Cerebellar nuclear complex (tissue), 1 donor: ENCODE measurements at places on chromosomes 3 and 15.

DNA sequence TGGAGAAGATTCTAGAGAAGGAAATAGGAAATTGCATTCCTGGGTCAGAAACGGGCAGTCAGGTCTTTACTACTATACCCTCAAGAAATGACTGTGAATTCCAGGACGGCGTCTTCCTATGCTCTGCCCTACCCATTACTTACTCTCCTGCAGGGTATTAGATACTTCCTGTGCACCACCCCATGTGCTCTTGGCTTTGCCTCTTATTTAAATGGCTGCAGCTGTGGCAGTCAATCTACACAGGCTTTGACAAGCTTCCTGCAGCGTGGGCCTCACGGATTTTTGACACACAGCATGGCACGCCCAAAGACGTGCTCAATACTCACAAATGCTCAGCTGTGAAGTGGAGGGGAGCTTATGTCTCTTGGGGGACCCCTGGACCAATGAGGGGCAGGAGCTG is 206.1 kb downstream of the SV2B start:
- DNase-seq, result no peak

DNA sequence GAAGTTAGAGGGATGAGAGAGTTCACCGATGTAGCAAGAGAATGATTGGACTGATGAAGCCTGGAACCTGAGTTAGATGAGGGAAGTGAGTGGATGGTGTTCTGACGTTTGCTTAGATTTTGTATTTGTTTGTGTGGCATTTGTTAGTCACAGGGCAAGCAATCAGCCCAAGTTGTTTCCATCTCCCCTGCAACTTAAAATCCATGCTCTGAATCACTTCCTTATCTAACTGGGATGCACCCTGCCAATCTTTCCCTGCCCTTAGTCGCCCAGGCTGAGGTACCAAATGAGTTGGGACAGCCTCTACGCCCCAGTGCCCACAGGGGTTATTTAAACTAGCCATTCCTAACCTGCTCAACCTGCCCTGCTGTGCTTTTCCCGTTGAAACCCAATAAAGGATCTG is 12.6 kb downstream of the PAQR5 start:
- no peak for DNase-seq

DNA sequence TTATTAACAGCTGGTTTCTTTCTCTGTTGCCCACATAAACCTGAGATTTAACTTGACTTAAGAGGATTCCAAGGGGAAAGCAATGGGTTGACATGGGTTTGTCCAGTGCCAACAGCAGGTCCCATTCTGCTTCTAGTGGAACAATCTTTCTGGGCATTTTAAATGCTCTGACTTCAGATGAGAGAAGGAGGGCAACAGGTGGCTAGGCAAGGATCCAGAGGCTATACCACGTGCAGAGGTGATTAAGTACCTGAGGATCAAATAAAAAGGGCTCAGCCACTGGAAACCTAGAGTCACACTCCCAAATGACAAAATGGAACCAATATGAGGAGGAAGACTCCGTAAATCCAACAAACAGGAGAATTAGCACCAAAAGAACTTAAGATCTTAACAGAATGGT is 28.5 kb downstream of the CMTM6 start:
- DNase-seq, result no peak

- no peak for DNase-seq
Measured at GRCh38 chr3:56620371-56620770, 62.7 kb downstream of the TASOR start.

GRCh38 chr3:154421083-154421482 is 8.9 kb downstream of the GPR149 start:
- DNase-seq, result no peak
